ENCODE measurements at places on chromosomes 2 and 18.
A peak's percentile ranks its signal among the peaks of the same experiment; 100 is the strongest.

GRCh38 chr18:74356959-74357358 lies 41.3 kb downstream of the C18orf63 start:
- no peak for DNase-seq

DNA sequence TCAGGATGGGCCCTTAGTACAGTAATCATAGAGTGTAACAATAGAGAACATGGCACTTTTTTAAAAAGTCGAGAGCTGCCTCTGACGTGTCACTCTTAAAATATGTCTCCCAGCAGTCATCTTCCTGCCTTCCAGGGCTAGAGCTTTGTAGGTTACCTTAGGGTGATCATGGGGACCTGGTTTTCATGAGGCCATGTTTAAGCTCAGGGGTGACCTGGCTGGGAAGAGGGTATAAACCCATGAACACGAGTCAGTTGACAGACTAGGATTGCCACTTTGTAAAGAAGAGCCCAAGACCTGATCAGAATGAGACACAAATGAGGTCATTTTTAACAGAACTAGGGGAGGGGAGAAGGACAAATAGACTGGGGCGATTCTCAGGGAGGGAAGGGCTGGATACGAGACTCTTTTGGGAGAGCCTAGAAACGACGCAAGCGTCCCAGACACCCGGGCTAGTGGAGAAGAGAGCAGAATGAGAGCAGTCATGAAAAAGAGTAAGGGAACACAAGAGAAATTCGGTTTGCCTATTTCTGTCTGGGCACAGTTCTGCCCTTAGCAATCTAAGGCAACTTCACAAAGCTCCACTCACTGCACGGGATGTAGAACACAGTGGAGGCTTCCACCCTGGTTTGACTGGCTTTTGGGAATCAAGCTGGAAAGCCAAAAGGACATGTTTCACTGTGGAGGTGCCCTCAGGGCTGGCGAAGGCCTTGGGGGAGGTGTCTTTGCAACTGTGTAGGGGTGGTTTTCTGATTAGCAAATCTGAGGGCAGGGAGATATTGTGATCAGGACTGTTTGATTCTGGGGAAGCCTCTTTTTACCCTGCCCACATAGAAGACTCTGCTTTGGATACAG lies 1.8 kb upstream of the RAB31 start:
- DNase-seq: no peak

DNA sequence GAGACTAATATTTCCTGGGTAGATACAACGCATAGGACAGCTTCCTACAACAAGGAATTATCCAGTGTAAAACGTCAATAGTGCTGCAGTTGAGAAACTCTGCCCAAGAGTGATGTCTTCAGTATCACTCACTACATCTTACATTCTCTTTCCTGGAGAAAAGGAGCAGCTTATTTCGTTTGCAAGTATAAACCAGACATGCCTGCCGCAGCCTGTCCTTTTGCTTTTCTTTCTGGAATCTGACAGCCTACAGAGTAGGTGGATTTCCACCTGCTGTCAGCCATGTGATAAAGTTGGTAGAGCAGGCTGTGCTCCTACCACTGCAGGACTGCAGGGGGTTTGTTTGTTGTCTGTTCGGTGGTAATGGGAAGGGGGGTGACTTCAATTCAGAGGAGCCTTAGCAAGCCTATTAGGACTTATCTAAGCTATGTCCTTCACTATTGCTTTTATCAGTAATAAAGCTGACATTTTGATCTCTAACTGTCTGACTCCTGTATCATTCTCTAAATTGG lies 439.1 kb downstream of the GRB14 start:
- DNase-seq: no peak

DNA sequence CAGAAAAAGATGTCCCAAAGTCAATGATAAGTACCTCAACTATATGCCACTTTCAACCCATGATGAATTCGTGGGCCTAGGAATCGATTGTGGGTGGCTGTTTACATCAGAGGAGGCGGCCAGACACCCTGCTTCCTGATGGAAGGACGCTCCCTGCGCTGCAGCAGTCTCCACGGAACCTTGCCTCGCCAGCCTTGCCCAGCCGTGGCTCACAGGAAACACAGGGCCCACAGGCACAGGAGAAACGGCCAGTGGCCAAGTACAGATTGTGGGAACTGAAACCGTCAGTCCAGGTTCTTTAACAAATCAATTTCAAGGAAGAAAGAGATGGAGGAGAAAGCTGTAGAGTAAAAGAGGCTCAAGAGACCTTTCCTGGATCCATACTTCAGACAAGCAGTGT lies 101.5 kb upstream of the NFATC1 start:
- no peak for DNase-seq

- DNase-seq: no peak
Observed at GRCh38 chr2:134384131-134384530, 130.3 kb downstream of the MGAT5 start.

- no peak for DNase-seq
Observed at GRCh38 chr2:197575987-197576386, 60.1 kb downstream of the MOB4 start.

GRCh38 chr18:38565513-38565912 lies 999.9 kb upstream of the CELF4 start:
- DNase-seq: no peak

DNA sequence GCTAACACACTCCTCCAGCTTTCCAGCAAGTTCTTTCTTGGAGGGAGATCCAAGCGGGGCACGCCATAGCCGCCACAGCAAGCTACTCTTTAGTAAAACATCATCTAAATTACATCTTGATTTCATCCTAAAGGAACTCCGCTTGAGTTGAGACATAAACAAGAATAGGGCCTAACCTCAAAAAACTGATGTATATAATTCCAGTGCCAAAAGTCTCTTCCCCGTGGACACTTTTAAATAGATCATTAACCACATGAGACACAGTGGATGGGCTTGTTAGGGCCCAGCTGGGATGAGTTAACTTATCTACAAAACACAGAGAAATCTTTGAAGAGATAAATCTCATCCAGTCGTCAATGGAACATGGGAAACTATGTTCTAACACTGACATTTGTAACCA lies 20.8 kb upstream of the MLPH start:
- peak; percentile 76 for DNase-seq

DNA sequence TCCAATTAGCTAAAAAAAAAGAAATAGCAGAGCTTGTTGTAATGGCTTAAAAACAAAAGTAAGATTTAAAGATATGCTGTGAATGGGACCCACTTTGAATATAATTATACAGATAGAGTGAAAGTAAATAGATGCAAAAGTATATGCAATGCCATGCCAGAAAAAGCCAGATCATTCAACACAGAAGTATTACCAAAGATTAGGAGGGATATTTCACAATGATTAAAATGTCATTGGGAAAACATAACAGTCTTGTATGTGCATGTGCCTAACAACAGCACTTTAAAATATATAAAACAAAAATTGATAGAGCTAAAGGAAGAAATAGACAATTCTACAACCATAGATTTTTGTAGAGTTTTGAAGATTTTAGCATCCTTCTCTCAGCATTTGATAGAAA lies 19.9 kb upstream of the SIGLEC15 start:
- DNase-seq: no peak

DNA sequence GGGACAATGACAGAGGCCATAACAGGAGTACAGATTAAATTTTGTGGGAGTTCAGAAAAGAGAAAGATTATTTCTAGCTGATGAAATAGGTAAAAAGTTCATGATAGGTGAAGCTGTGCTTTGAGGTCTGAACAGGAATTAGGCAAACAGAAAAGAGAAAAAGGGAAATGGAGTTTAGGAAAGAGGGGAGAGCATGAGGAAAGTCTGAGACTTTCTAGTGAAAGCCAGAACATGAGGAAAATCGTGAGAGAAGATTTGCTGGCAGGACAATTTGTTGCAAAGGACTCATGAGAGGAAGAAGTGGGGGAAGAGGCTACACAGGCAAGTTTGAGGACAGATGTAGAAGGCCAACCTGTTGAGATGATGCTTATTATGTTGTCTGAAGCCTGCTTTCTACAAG lies 6.3 kb upstream of the CHN1 start:
- DNase-seq: no peak

DNA sequence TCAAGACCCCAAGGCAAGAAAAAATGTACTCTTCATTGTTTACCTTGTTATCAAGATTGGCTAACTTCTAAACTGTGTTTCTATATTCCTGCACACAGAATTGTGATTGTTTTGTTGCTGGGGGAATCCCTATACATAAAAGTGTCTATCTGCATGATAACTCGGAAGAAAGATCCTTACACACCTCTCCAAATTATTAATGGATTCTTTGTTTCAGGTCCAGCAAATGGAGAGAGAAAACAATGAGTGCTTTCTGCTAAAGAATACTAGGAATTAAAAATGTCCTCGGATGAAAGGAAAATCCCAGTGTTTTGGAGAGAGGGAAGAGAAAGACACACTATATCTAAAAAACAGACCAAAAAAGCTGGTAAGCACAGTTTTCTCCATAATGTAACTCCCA lies 6.2 kb upstream of the DAPL1 start:
- no peak for DNase-seq

GRCh38 chr2:12469141-12469561 lies 247.6 kb upstream of the TRIB2 start:
- peak; percentile 59 for DNase-seq

- DNase-seq: no peak
Observed at GRCh38 chr2:40256649-40257048, 195.2 kb downstream of the SLC8A1 start.

- DNase-seq: peak; percentile 13
Observed at GRCh38 chr18:53799134-53799533, 425.3 kb downstream of the MBD2 start.

GRCh38 chr2:197259470-197259999 lies 51.0 kb downstream of the ANKRD44 start:
- DNase-seq: no peak

- DNase-seq: no peak
Observed at GRCh38 chr2:20692081-20692480, 25.1 kb downstream of the GDF7 start.

GRCh38 chr18:35923939-35924684 lies 48.4 kb upstream of the RMP24 start:
- DNase-seq: no peak

DNA sequence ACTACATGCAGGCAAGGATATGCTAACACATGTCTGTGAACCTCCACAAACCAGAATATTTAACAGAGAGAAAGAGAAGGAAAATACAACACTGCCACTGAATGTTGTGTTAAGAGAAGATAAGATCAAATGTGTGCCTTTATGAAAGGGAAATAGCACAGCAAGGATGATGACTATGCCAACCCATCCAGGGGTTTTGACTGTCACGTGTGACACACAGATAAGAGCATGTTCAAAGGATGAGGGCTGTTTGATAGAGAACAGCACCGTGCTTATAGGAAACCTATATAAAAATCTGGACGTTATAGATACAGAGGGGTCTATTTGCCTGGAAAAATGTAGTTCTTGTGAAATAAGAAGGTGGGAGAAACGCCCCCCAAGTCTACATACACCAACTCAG lies 911.8 kb downstream of the CPS1 start:
- no peak for DNase-seq

- no peak for DNase-seq
Observed at GRCh38 chr18:28208712-28209265, 31.9 kb upstream of the CDH2 start.

DNA sequence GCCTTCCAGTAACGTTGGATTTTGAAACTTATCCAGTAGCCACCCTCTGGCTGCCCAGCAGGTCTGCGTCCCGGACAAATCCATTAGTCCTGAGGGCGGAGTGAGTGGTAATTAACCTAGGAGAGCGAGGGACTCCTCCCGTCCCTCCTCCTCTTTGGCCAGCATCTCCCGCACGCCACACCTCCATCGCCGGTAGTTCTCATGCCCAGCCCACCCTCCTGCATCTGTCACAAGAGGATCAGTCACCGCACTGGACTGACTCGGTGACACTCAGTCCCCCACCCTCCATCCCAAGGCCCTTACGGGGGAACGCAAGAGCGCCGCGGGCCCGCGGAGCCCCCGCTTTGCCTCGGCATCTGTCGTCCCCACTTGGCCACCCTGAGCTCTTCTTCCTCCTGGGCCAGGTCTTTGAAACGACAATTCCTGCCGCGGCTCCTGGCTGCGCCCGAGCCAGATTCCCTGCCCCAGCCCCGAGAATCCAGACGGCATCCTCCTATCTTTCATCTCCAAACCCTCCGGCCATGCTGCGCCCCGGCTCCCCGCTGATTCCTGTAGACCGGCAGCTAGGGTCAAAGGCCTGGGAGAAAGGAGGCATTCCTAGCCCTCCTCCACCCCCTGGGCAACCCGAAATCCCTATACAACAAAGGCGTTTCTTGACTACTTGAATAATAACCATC lies 77.5 kb downstream of the EIF2AK3 start:
- DNase-seq: no peak

GRCh38 chr2:188978291-188979081 lies 4.3 kb downstream of the COL3A1 start:
- peak; percentile 80 for DNase-seq

DNA sequence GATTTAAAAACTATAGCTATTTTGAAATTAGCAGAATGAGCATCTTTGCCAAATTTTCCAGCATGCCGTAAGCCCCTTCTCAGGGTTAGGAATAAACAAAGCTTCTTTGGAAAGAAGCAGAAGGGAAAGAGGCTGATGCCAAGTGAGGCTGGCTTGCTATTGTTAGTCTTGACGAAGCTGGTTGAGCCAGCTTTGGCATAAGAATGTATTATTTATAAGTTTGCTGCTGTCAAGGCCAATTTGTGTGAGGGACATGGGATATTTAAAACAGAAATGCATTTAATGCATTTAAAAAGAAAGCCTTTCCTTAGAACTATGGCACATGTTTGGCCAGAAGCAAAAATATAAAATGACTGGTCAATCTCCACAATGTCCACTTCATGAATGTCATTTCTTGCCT lies 52.5 kb upstream of the TTN start:
- DNase-seq: no peak

DNA sequence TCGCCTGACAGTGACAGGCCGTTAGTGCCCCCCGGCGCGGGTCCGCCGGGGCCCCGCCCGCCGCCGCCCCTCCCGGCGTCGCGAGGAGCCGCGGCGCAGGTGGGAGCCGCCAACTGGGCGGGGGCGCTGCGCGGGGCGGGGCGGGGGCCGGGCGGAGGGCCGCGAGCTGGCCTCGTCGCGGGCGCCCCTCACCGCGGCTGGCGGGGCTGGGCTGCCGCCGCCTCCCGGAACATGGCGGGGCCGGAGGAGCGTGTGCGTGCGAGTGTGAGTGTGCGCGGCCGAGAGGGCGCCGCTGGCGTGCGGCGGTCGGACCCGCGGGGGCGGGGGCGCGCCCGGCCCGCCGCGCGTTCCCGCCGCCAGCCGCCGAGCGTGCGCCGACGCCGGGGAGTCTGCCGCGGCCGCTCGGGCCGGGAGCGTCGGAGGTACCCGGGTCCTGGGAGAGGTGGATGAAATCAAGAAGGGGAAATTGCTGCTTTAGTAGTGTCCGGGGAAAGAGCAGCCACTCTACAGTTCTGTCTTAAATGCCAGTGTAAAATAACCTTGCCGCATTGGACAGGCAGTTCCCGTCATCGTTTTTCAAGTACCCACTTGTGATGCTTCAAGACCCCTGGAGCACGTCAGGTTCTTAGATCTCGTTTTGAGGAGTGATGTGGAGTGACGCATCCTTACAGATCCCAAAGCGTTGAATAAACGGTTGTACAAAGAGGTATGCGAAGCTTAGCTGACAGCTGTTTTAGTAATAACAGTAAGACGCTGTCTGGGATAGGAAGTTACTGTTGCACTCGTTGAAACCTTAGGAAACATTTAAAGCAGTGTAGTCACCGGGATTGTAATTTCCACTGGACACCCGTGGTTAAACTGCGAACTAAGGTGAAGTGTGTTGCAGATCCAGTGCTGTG lies 836 bp downstream of the ANKRD12 start:
- peak; percentile 34 for DNase-seq
